Fibroblast of the aortic adventitia (primary cell): ENCODE measurements at places on chromosomes 2 and 18.

GRCh38 chr2:30177956-30178355, 31.1 kb downstream of the YPEL5 start:
- DNase-seq, result no peak

DNA sequence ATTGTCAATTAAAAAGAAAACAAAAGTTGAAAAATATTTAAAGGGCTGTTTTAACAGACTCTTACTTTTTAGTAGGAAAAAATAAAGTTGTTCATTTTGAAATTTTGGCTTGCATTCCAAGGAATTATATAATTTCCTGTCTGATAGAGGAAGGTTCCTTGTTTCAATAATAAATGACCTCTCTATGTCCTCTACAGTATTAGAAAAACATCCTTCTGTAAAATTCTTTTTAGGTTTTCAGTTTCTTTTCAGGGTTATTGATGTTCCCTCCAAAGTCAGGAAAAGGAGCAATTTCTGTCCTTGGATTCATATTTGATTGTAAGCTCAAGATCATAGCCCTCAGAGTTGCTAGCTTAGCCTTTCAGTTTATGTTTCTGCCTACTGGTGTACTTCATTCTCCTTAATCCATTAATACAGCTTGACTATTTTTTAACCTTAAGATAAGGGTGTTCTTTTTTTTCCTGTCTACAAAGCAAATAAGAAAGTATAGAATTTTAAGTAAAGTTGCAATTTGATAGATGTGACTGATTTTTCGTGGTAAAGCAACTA, 125.2 kb upstream of the COL3A1 start:
- no peak for DNase-seq

- DNase-seq, result no peak
Observed at GRCh38 chr2:149064365-149064841, 25.9 kb downstream of the LYPD6B start.

DNA sequence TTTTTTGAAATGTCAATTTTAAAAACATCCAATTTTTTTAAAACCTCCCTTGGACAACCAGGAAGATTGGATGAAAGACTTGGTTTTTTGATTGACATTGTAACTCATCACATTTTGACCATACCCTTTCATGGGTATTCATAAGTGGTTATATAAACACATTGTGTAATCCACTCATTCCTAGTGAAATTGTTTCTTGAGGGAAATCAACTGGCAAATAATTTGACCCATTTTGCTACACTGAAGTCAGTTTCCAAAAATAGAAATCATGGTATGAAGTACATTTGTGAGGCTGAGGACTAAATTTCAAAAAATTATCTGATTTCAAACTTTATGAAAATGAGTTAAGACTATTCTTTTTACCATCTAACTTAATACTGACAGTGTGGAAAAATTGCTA, 31.5 kb downstream of the FBXO48 start:
- peak; percentile 73 for DNase-seq

DNA sequence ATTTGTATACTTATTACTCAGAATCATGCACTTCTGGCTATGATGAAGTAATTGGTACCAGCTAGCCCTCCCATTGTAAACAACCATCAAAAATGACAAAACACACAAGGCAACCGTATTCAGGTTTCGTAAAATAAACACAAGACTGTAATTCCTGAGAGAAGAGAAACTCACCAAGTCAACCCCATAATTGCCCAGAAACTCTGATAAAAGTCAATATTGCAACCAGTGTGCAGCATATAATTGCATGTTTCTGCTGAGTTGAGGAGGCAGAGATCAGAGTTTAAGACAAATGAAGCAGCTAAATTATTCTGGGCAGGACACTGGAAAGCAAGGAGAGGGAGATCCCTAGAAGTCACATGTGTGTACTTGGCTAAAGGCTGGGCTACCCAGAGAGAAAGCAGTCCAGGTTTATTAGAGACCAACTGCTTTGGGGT, 90.3 kb downstream of the ROCK2 start:
- DNase-seq, result no peak

- DNase-seq, result no peak
Observed at GRCh38 chr2:28809927-28810326, 707 bp upstream of the SPDYA start.
